GM23248 (cell line): ENCODE measurements at places on chromosomes 12 and 14. TPM values are rescaled to one million over a fixed set of nuclear protein-coding genes. Genes with fewer than 3 reads are reported as not detected.

PZP gene
- total RNA-seq = not detected in 2 replicates

IGF1 gene
- 1.4 and 2.9 TPM in 2 replicates for total RNA-seq

FAM90A1 gene
- not detected in 2 replicates for total RNA-seq

ZFHX2 gene
- under 0.01 TPM in 1 of 2 replicates, not detected in the other for total RNA-seq

CLEC4C gene
- not detected in 2 replicates for total RNA-seq

NUMB gene
- 64.8 and 101 TPM in 2 replicates for total RNA-seq

MMP19 gene
- total RNA-seq = 17.6 and 26.3 TPM in 2 replicates

SOAT2 gene
- total RNA-seq = not detected in 2 replicates

PIWIL1 gene
- not detected in 2 replicates for total RNA-seq

STK38L gene
- 16.8 and 38.7 TPM in 2 replicates for total RNA-seq

- DNase-seq = peak; percentile 73
Measured at GRCh38 chr12:20646239-20646827, 48.8 kb upstream of the SLCO1C1 start.

DNA sequence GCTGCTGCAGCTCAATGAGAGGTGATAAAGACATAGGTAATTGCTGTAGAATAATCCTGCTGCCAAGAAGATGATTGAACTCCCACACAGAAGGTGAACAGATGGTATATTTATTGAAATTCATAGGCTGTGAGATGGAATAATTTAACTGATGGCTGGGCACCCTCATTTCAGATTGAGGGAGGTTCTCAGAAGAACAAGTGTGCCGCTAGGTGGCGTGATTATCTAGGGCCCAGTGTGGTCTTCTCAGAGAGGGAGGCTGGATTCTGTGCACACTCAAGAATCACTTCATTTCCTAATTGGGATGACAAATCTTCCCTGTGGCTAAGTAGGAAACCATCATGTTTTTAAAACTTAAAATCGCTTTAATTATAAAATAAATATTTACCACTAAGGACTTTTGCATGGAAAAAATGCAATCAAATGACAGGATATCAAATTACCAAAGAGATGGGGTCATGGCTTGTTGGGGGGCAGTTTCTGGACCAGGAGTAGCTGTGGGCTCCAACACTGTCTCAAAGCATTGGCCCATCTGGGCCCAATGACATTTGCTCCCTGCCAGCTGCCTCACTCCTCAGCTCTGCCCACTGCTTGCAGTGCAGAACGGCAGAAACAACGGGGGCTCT is 132.3 kb downstream of the SNAPC1 start:
- DNase-seq = peak; percentile 86

DNA sequence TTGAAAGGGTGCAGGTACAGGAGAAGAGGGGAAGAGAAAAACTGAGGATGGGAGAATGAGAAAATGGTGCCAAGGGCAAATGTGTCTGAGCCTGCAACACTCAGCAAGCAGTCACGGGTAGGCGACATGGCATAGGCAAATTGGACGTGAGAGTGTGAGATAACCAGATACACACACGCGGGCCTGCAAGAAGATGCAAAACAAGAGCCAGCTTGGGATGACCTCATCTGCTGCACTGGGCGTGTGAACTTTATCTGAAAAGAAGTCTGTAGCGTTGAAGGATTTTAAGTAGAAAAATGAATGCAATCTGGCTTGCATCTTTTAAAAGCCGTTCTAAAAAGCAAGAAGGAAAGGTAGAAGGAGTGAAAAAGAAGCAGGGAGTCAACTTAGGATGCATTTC is 160.4 kb downstream of the NTF3 start:
- peak; percentile 58 for DNase-seq

- DNase-seq = no peak
Measured at GRCh38 chr12:97800561-97800960, 338.0 kb downstream of the RMST start.

GRCh38 chr14:99545586-99545985 is 58.4 kb downstream of the CCDC85C start:
- DNase-seq = no peak

DNA sequence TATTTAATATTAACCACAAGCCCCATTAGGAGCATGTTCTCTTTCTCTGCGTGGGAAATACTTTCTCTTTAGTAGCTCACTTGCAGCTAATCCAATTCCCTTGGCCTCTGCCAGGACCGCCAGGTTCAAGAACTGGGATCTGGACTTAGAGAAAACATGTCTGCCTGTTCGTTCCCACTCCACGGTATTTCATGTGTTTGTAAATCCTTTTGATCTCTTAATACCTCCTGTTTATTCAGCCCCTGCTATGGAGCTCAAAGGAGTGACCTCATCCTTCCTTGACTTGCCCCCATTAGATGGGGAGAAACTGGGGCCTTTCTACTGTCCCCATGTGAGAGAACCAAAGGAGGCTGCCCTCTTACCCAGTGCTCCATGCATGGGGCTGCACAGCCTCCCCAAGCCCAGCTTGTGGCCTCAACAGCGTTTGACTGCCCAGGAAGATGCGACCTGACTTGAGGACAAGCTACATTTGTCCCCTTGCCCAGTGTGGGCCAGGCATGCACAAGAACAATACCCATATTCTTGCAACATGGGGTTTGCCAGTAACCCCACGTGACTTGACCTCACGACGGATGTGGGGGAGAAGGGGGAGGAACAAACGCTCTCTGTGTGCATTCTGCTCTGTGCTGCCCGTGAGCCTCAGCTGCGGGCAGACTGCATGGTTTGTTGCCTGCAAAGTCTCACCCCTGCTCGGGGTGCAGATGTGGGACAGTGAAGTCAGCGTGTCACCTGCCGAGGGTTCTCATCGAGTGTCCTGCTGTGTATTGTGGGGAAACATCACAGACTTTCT is 30.3 kb downstream of the CD9 start:
- peak; percentile 64 for DNase-seq

- DNase-seq = no peak
Measured at GRCh38 chr12:100164153-100164704, 21.6 kb upstream of the BLTP3B start.

GRCh38 chr12:88163371-88163770 is 21.3 kb downstream of the TMTC3 start:
- DNase-seq = no peak

- DNase-seq = no peak
Measured at GRCh38 chr12:118633071-118633470, 256.7 kb downstream of the SUDS3 start.

DNA sequence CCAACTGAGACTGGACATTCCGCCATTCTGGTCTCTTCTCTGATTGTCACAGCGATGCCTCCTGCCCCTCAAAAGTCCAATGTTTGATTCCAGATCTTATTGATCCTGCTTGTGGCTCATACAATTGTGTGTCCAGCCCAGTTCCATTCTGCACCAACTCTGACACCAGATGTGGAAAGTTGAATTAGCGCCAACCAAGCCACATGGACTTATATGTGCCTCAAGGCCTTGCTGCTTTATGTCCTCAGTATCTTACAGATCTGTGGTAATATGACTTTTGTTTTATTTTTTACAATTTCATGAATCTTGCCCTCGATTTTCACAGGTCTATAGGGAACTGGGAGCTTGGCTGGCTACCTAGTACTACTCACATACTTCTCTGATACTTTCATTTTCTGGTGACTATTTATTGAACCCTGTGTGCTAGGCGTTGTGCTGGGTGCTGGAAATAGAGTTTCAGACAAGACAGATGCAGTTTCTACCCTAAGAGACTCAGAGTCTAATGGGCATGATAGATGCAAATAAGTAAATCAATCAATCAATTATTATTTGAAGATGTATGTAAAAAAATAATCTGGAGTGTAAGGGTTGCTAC is 472.0 kb downstream of the TMTC2 start:
- DNase-seq = no peak

- DNase-seq = no peak
Measured at GRCh38 chr14:81122326-81122725, 98.4 kb downstream of the GTF2A1 start.

GRCh38 chr12:123363740-123364531 is 711 bp downstream of the SBNO1 start:
- DNase-seq = peak; percentile 59

- DNase-seq = no peak
Measured at GRCh38 chr12:34297126-34297789, 275.0 kb downstream of the ALG10 start.

- no peak for DNase-seq
Measured at GRCh38 chr12:76639646-76640045, 80.1 kb upstream of the OSBPL8 start.

GRCh38 chr12:80848858-80849257 is 88.9 kb downstream of the LIN7A start:
- DNase-seq = no peak

DNA sequence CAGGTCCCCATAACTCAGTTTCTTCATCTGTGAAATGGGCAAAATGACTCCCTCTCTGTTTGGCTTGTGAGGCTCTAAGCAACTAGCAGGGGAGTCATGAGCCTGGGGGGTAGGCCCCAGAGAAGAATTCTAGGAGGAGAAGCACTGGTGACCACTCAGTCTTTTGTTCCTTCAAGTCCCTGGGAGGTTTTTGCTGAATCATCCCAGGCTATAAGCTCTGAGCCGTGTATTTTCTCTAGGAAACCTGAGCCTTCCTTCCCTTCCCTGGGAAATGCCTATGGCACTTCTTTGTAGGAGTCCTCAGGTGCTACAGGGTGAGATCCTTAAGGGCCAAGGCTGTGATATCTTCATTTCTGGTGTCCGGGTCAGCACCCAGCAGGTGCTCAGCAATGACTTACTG is 4.5 kb downstream of the RPH3A start:
- DNase-seq = no peak

GRCh38 chr12:131929581-131930456 is 743 bp downstream of the PUS1 start:
- DNase-seq = peak; percentile 68

DNA sequence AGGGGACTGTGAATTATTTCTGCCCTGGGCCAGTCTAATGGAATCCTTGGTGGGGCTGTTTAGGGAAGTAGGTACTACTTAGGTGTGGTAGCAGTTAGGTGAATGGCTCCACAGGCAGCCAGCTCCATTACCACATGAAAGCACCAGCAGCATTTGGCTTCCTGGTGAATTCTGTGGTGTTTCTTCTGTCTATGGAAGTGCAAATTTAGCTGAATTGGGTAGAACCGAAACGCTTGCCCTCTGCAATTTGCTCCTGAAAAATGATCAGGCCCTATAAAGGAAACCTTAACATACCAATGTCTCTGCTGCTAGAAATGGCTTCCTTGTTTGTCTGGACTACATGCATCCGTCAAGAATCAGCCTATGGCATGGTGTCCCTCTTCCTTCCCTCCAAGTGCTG is 16.4 kb downstream of the FLRT2 start:
- DNase-seq = no peak

GRCh38 chr14:62064751-62065323 is 302.6 kb downstream of the SNAPC1 start:
- no peak for DNase-seq

DNA sequence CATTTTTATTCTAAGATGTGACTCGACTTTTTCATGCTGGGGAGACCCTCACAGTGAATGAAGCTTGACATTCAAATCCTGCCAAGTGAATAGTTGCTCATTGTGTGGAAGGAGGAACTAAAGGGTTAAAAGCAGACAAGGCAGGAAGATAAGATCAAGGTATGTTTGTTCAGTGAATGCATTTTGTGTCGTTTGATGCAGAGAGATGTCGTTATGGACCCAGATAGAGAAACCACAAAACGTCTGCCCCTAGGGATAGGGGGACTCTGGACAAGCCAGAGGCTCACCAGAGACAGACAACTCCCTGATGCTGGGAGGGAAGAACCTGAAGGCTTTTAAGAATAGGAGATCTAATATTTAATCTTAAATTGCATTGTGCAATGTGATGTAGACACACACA is 72.5 kb upstream of the MYL2 start:
- no peak for DNase-seq

- DNase-seq = no peak
Measured at GRCh38 chr12:1504304-1504894, 90.0 kb downstream of the FBXL14 start.

DNA sequence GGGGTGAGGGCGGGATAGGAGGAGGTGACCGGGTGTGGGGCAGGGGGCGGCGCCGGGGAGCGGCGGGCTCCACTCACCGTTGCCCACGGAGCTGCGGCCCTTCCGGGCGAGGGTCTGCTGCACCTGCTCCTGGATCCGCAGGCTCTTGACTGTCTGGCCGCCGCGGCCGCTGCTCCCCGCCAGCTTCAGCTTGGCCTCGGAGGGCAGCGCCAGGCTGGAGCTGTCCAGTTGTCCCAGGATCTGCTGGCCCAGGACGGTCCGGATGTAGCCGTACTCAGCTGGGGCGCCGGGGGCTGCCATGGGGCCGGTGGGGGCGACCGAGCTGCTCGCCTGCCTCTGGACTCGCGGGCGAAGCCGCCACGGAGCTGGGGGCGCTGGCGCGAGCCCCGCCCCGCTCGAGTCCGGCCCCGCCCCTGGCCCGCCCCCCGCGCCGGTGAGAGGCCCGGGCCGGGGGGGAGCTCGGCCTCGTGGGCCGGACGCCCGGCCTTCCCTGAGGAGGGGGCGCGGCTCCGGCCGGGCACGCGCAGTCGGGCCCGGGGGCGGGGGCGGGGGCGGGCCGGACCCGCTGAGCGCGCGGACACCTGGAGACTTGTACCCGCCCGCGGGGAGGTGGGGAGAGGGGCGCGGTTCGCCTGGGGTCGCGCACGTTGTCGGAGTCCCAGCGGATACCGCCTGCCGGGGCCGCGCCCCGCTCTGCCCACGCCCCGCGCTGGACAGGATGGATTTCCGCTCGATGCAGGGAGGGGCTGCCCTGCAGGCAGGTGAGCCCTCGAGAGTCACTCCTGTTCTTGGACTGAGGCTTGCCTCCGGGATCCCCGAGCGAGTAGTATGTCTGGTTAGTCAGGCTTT is at the start of gene PKP2:
Gene PKP2, minus strand, starts transcription at position 346 of the 849 bp plus-strand sequence. Its CDS starts 46 bp downstream, at position 300.
- DNase-seq = peak; percentile 21

DNA sequence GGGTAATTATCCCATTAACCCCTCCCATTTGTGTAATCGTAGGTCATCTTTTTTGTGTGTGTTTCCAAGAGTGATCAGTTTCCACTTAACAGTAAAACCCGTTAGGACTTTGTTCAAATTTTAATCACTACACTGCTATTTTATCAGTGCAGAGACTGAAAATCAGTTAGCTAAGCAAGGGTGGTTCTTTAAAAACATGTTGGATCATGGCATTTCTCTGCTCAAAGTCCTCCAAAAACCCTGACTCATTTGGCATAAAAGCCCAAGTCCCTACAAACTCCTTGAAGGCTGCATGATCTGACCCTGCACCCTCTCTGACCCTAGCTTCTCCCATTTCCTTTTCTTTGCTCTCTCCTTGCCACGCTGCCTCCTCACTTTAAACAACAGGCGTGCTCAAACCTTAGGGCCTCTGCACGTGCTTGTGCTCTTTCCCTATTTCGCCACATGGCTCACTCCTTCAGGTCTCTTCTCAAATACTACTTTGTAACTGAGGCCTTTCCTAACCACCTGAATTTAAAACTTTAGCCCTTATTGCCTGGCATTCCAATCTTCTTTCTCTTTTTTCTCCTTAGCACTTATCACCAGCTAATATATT is 13.2 kb upstream of the OVCH1 start:
- DNase-seq = peak; percentile 12

GRCh38 chr12:40828593-40828990 is 136.4 kb downstream of the CNTN1 start:
- no peak for DNase-seq

GRCh38 chr12:47388712-47389111 is 309.0 kb upstream of the AMIGO2 start:
- no peak for DNase-seq

- peak; percentile 86 for DNase-seq
Measured at GRCh38 chr14:94136575-94137331, 7.3 kb upstream of the IFI27L2 start.
